Activated gamma-delta T cell treated with Interleukin-2 at 50 U/mL for 16 hours (primary cell): ENCODE measurements at places on chromosomes 13 and 19.

DNA sequence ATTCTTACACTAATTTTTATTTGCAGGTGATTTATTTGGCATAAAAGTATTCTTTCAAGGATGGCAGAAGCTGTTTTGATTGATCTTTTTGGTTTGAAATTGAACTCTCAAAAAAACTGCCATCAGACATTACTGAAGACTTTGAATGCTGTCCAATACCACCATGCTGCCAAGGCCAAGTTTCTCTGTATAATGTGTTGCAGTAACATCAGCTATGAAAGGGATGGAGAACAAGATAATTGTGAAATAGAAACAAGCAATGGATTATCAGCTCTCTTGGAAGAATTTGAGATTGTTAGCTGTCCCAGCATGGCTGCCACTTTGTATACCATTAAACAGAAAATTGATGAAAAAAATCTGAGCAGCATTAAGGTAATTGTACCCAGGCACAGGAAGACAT is 1.2 kb downstream of the LACC1 start:
- no peak for DNase-seq

GRCh38 chr19:40976134-40976533 is 14.9 kb upstream of the CYP2B6 start:
- DNase-seq = no peak

- no peak for DNase-seq
These were observed 34.4 kb downstream of the PEPD start for GRCh38 chr19:33486936-33487811.

DNA sequence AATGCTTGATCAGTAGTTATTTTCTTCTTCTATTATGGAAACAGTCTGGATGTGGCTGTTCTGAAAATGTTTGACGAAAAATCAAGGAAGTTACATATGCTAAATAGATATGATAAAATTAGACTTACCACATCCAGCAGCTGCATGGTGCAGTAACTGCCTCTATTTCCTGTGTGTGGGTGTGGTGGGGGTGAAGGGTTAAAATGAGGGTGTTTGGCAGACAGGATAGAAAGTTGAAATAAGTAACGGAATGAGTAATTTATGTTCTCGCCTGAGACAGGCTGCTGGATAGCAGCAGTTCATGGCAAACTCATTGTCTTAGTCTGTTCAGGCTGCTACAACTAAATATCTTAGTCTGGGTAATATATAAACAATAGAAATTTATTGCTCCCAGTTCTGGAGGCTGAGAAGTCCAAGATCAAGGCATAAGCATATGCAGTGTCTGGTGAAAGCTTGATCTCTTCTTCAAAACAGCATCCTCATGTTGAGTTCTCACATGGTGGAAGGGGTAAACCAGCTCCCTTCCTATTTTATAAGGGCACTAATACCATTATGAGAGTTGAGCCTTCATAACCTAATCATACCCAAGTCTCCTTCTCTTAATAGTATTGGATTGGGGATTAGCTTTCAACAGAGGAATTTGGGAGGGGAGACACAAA is 1248.9 kb downstream of the SLITRK5 start:
- DNase-seq = no peak

DNA sequence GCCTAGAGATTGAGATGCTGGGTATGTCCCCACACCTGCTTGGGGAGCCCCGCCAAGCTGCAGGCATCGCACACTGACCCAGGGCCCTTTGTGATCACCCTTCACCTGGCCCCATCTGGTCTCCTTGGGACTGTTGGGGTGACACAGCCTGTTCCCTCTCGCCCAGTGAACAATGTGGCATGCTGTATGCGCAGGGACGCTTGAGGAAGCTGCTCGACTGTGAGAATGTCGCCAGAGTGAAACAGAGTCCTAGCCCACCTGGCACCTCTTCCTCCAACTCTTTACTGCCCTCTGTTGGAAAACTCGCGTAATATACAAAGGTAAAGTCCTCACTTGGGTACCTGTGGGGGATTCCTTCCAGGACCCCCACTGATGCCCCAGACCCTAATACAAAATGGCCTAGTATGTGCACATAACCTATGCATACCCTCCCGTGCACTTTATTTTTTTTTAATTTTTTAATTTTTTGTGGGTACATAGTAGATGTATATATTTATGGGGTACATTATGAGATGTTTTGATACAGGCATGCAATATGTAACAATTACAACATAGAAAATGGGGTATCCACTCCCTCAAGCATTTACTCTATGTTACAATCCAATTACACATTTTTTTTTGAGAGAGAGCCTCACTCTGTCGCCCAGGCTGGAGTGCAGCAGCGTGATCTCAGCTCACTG is 9.0 kb downstream of the BLOC1S3 start:
- DNase-seq = no peak

GRCh38 chr13:57345526-57345925 is 178.5 kb downstream of the PRR20E start:
- no peak for DNase-seq

GRCh38 chr19:33203529-33203928 is 9.4 kb downstream of the LRP3 start:
- DNase-seq = no peak

DNA sequence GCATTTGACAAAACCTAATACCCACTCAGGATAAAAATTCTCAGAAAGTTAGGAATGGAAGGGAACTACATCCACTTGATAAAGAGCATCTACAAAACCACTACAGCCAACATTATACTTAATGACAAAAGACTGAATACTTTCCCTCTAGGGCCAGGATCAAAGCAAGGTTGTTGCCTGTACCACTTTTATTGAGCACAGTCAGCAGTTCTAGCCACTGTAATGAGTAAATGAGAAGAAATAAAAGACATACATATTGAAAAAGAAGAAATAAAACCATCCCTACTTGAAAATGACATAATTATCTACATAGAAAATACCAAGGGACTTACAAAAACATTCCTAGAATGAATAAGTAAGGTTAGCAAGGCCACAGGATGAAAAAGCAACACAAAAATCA is 194.8 kb upstream of the ZNF507 start:
- DNase-seq = no peak

DNA sequence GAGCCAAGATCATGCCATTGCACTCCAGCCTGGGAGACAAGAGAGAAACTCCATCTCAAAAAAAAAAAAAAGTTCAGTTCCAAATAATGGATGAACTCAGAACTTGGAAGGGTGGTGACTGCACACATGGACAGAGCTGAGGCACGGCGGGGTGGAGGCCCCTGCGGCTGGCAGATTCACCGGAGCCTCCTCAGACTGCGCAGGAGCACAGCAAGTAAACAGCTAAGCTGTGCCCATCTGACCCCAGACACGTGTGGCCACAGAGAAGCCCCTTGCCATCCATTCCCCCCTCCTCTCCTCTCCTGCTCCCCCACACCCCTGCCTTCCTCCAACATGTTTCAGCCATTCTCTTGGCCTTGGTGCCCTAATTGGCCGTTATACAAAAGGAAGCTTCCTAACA is 15.6 kb upstream of the PROZ start:
- no peak for DNase-seq

DNA sequence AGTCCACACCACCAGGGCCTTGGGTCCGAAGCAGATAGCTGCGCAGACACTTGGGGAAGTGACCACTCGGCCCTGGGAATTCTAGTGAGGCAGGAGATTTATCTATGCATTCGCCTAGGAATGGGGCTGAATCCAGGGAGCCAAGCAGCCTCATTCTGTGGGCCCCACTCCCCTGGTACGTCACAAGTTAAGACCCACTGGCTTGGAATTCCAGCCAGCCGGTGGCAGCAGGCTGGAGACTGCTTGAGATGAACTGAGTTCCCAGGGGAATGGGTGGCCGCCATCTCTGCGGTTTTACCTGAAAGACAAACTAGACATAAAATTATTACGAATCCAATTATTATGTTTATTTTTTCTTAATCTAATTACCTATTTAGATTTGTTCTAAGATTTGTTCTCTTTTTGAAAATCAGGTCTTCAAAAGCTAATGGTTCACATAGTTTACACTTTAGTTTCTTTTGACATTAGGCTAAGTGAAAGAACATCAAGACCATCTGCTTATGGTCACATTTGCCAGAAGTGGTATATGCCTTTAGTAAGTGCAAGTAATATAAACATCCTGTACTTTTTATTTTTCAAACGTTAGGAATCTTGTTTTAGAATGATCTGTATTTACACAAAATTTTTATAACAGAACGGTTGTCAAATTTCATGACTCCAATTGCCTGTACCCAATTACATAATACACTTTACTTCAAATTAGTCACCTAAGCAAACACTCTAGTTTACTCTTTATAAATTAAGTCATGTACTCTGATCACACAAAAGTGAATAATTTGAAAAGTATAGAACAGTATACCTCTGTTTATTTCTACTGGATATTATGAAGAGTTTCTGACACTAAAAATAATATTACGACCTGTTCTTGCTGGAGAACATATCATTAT is 74.4 kb downstream of the SLITRK6 start:
- DNase-seq = no peak

DNA sequence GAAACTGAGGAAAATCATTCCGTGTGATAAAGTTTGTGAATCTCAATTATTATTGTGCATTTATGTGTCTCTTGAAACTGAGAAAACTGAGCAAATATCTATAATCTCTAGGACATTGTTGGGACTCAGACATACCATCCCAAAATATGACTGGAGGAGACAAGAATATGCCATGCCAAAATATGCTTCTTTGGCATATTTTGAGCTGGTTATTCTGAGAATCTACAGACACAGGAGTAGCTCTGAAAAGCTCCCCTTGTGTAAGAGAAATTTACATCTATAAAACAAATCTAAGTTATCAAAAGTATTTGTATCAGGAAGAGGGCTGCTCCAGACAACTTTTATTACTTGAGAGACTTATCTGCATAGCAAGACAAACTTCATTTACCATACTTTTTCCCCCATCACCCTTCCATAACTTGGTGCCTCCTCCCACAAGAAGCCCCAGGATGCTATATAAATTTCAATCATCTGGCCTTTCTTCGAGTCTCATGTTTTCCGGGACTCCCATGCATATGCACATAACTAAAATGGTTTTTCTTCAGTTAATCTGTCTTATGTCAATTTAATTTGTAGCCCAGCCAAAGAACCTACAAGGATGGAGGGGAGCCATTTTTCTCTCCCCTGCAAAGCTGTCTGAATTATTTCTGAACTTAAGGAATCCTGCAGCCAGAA is 28.6 kb upstream of the NDFIP2 start:
- no peak for DNase-seq

- no peak for DNase-seq
These were observed 25.8 kb downstream of the PNPLA6 start for GRCh38 chr19:7561325-7561724.

DNA sequence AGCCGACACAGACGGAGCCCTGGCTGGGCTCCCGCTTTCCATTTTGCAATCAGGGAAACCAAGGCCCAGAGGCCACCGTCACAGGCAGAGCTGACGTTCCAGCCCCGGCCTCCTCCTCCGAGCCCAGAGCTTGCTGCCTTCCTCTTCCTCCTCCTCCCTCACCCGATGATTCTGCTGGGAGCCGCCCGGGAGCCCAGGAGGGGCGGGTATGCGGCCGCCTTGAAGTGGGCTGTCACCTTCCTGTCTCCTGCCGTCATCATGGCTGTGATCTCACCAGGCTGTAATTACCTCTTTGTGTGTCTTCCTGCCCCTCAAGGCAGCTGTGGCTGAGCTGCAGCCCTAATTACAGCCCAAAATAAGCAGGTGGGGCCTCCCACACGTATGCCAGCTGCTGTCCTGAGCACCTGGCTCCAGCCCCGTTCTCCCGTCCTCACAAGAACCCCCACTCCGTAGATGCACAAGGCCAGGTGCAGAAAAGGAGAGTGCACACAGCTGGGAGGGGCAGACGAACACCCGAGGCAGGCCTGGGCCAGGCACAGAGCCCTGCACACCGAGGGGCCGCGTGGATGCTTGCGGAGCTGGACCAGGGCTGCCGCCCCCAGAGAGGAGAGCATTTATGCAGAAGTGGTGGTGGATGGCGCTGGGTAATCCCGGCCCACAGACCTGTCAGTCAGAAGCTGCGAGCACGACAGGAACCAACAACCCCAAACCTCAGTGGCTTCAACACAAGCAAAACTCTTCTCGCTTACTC is 4.0 kb downstream of the TPGS1 start:
- DNase-seq = peak; percentile 84

- peak; percentile 21 for DNase-seq
These were observed 18.3 kb downstream of the NMRK2 start for GRCh38 chr19:3950871-3951861.

DNA sequence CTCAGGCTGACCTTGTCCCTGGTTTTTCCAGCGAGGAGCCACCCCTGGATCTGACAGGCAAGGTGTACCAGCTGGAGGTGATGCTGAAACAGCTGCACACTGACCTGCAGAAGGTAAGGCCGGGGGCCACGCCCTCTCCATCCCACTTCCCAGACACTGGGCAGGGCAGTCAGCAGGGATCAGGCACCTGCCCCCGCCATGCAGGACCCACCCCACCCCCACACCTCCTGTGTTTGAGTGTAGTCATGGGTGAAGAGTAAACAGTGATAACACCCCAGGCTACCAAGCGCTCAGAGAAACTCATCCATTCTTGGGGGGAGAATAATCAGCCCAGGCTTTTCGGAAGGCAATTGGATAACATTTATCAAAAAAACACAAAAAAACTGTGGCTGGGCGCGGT is 19.9 kb downstream of the DPF1 start:
- no peak for DNase-seq

- DNase-seq = no peak
These were observed 5.6 kb downstream of the TMED1 start for GRCh38 chr19:10830370-10830769.

- DNase-seq = no peak
These were observed 600 bp upstream of the ZNF226 start for GRCh38 chr19:44164327-44164672.

DNA sequence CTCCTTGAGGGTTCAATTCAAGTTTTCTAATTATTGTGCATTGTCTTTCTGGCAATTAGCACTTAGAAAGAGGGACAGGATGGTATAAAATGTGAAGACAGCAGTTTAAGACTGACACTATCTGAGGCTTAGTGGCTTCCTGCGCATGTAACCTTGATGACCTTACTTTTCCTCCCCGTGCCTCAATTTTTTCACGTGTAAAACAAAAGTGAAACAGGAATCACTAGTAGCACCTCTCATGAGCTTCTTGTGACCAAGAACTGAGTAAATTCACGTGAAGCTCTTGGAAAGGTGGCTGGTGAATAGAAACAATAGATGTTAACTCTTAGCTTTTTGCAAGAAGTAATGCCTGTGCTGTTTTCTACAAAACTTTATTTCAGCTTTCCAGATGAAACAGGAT is 233.9 kb downstream of the LMO7 start:
- no peak for DNase-seq

GRCh38 chr13:104616990-104617389 is 1550.8 kb upstream of the SLC10A2 start:
- no peak for DNase-seq

GRCh38 chr13:107477772-107478379 is 737.5 kb downstream of the LIG4 start:
- no peak for DNase-seq

DNA sequence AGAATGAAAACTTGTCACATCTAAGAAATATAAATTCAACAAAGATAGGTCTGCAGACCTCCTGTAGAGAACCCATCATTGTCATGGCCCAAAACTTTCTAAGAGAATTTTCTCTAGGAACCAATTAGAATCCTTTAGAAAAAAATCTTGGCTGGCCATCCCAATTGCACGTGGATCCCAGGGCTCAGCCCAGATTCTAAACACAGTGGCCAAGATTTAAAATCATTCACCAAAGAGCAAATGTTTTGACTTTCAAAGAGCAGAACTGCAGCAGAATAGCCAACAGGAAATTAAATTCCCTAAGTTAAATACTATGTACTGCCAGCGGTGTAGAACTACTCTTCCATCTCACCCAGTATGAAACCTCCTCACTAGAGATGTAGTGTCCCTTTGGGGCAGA is 21.3 kb downstream of the IPO5 start:
- no peak for DNase-seq

GRCh38 chr19:18278521-18279265 is 2.7 kb downstream of the JUND start:
- DNase-seq = peak; percentile 37
